ENCODE measurements at places on chromosomes 1 and 21.

DNA sequence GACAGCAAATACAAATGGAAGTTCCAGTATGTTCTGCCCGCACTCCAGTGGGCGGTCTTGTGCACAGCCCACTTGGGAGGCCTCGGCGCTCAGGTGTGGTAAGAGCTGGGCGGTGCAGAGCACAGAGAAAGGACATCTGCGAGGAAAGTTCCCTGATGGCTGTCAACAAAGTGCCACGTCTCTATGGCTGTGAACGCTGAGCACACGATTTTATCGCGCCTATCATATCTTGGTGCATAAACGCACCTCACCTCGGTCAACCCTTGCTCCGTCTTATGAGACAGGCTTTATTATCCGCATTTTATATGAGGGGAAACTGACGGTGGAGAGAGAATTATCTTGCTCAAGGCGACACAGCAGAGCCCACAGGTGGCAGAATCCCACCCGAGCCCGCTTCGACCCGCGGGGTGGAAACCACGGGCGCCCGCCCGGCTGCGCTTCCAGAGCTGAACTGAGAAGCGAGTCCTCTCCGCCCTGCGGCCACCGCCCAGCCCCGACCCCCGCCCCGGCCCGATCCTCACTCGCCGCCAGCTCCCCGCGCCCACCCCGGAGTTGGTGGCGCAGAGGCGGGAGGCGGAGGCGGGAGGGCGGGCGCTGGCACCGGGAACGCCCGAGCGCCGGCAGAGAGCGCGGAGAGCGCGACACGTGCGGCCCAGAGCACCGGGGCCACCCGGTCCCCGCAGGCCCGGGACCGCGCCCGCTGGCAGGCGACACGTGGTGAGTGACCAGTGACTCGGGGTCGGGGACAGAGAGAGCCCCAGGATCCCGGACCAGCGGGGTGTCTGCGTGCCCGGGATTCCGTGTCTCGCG is at the start of gene IL12RB2:
IL12RB2 (plus strand) TSS at position 623 of the 810 bp plus-strand sequence. CDS start 12,496 bp downstream, outside the sequence.
- no peak for DNase-seq

GRCh38 chr1:246377625-246378153 is 129.4 kb downstream of the SMYD3 start:
- DNase-seq = no peak

DNA sequence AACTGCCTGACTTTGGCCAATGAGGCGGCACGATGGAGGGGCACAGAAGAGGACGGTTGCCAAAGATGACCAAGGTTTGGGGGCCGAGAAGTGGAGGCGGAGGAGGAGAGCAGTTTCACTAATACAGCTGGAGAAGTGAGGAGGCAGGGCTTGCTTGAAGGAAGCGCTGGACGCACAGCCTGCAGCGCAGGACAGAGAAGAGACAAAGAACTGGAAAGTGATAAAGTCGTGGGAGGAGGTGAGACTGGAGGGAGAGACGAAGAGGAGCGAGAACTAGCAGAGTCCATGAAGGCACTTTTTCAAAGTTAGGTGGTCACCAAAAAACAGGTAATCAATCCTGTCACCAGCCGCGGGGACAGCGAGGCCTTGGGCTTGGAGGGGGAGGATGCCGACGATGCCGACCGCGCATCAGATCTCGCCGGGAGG is 771 bp downstream of the PACC1 start:
- peak; percentile 18 for DNase-seq

DNA sequence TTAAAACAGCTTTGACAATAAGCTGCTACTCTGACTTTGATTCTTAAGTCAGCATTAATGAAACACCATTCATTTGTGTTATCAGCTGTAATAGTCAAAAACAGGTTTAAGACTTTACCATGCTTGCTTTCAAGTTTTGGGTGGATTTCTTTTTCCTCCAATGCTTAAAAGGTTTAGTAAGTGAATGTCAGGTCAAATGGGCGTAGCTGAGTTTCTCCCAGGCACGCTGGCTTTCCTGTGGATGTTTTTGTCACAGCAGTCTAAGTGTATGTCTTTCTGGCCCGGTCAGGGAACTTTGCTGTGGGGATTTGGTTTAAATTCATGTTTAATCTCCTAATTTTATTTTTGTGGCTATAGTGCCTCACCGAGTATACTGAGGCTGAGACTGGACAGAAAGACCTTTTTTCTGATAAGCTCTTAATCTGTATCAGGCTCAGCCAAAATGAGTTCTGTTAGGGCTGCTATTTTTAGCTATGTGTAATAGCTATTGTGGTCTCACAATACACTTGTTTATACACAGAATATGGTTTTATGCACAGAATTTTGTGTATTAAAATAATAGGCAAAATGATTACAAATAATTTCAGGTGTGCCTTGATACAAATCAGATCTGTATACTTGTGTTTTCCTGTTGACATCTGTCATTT is 292.8 kb downstream of the DISC1 start:
- DNase-seq = no peak

DNA sequence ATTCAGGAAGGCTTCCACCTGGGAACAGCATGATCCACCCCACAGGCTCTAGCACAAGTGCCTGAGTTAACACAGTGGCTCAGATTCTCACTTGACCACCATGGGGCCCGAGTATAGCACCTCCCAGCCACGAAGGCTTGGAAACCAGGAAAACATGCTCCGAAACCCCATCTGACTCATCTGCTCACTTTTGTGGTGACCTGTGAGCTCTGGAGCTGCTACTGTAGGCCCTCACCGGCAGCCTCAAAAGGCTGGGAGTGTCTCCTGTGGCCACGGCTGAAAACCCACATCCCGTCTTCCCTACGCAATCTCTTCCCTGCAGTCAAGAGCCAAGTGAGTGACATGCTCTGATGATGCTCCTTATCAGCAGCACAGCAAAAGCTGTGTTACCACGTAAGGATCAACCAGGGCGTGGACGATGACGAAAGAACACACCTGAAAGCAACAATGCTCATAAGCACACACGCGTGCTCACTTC is 81.4 kb downstream of the TGFBR3 start:
- DNase-seq = no peak

DNA sequence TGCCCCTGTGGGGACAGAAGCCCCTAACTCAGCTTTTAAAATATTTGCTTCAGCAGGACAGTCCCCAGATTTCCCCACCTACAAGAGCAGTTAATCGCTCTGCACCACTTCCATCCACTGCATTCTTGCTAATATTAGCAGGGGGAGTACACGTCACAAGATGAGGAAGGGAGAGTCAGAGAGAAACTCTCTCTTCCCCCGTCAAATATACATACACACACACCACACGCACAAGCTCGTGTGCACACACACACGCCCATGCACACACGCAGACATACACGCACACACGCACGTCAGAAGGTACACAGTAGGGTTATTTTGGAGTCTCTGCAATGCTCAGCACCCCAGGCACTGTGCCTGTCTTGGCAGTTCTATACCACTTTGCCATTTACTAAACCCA is 2.1 kb downstream of the CLCA1 start:
- no peak for DNase-seq

DNA sequence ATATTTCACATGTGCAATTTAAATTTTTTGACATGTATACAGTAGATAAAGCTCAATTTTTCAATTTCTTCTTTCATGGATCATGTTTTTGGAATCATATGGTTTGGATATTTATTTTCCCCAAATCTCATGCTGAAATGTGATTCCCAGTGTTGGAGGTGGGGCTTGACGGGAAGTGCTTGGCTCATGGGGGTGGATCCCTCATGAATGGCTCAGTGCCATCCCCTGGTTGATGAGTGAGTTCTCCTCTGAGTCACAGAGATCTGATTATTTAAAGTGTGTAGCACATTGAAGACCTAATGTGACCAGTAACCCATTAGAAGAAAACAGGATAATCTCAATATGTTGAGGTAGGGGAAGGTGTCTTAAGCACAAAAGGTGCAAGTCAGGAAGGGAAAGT is 9.1 kb upstream of the IFI16 start:
- DNase-seq = peak; percentile 96

DNA sequence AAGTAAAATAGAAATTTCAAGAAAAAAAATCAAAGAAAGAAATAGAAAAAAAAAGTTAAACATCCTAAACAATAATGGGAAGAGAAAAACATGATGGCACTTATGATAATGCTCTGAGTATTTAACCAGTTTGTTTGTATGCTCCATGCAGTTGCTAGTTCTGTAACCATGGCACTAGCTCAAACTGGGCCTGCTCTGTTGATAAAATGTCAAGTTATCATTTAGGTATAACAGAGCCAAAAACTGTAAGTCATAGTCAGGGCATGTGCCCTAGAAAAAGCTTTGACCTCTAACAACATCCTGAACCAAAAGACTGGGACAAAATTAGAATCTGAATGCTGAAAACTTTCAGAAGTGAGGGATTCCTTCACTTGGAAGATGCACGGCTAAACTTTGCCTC is 148.9 kb downstream of the KCNT2 start:
- peak; percentile 39 for DNase-seq

GRCh38 chr1:42845866-42846256 is 552 bp upstream of the ZNF691 start:
- DNase-seq = no peak

- peak; percentile 86 for DNase-seq
These were observed 120.0 kb downstream of the SETD4 start for GRCh38 chr21:35940074-35940927.

DNA sequence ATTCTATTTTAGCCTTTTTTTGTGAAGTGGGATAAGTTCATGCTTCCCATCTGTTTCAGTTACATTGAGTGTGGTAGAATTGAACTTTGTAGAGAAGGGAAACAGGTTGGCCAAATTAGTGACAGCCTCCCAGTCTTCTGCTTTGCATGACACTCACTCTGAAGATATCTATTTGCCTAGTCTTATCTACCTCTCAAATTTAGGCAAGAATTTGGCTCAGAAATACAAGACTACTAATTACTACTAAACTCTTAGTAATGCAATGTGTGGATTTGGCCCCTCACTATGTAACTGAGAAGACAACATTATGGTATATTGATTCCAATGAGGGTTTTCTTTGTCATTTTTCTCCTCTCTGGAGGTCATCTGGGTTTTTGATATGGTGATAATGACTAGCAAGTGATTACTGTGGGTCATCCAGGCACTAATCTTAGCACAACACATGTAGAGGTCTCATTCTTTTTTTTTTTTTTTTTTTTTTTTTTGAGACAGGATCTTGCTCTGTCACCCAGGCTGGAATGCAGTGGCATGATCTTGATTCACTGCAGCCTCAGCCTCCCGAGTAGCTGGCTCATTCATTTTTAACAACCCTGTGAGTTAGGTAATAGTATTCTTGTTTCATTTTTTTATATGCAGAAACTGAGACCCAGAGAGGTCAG is 6.3 kb downstream of the FAM20B start:
- peak; percentile 22 for DNase-seq

DNA sequence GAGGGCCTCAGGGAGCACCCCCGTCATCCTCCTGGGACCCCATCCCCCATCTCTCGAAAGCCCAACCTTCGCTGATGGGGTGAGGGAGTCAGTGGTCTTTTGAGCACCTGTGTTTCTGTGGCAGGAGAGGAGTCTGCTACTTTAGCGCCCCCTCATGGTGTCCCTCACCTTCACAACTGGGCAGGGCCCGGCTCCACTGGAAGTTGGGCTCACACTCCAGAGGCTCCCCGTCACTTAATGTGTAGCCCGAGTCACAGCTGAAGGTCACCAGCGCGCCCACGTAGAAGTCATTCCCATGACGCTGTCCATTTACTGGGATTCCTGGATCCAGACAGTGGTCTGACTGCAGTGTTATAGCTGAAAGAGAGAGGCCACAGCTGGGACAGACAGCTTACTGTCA is 139.5 kb upstream of the HMGB4 start:
- DNase-seq = no peak

- no peak for DNase-seq
These were observed 4.7 kb upstream of the ABCG1 start for GRCh38 chr21:42214081-42214750.

GRCh38 chr1:81582467-81582986 is 218.2 kb upstream of the ADGRL2 start:
- DNase-seq = peak; percentile 8

- no peak for DNase-seq
These were observed 22.4 kb downstream of the ARMH1 start for GRCh38 chr1:44696789-44697345.

- no peak for DNase-seq
These were observed 622.9 kb upstream of the ADGRL4 start for GRCh38 chr1:79629414-79629813.

DNA sequence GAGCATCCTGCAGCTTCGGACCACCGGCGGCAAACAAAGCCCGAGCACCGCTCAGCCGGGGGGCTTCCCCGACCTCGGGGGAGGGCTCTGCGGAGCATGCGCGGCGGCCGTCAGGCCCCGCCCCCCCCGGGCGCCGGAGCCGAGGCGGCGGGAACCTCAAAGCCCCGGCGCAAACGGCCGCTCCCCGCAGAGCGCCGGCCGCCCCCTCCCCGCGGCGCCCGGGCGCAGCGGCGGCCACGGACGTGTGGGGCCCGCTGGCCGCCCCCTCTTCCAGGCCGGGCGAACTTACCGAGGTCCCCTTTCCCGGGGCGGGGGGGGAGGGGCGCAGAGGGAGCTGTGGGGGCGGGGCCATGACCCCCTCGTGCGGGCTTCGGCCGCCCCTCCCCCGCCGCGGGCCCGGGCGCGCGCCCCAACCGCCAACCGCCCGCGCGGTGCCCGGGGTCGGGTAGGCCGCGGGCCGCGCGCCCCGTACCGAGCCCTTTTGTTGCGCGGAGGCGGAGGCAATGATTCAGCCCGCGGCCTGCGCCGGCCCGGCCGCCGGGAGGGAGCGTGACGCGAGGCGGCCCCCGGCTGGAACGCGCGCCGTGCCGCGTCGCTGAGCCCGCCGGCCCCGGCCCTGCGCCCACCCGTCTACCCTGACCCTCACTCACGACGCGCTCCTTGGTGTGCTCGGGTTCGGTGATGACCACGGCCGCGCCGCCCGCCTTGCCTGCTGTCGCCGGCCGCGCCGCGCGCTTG is 1.7 kb downstream of the RCC2 start:
- peak; percentile 44 for DNase-seq

GRCh38 chr1:219279017-219279770 is 105.5 kb downstream of the LYPLAL1 start:
- peak; percentile 69 for DNase-seq

DNA sequence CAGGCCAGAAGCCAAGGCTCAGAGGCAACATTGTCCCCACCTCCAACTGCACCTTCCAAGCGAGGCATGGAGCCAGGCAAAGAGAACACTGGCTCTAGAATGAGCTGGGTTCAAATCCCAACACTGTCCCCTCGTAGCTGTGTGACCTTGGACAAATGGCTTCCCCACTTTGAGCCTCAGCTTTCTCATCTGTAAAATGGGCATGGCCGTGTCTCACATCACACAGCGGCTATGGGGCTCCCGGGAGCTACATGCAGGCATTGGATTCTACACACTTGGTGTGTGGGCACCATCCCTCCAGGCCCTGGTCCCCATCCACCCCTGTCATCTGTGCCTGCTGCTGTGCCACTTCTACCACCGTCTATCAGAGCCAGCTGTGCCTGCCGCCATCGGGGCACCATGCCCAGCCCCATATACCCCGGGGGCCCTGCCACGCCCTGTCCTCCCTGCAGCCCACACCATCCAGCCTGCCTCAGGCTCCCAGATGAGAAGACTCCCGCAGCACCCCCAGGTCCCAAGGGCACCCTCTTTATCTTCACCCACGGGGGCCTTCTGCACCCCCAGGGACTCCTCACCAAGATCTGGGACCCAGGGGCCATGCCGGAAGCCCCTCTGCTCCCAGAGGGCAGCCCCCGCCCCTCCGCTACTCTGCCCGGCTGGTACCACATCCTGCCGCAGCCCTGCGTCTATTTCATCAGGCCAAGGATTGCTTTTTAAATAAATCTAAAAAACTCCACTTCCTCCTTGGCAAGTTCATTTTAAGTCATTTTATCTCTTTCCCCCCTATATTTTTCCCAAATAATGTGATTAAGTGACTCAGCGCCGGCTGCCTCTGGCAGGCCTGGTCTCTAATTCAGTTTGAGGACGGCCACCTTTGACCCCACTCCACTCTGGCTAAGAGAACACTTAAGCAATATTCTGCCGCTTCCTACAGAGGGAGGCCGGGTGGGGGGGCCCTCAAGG is 107.8 kb upstream of the TARDBP start:
- DNase-seq = peak; percentile 27

- no peak for DNase-seq
These were observed 814 bp downstream of the MTARC2 start for GRCh38 chr1:220748936-220749335.
